ENCODE measurements at places on chromosomes 4 and X.

- no peak for DNase-seq
These were observed 100.4 kb upstream of the PLAC1 start for GRCh38 chrX:134758652-134759051.

DNA sequence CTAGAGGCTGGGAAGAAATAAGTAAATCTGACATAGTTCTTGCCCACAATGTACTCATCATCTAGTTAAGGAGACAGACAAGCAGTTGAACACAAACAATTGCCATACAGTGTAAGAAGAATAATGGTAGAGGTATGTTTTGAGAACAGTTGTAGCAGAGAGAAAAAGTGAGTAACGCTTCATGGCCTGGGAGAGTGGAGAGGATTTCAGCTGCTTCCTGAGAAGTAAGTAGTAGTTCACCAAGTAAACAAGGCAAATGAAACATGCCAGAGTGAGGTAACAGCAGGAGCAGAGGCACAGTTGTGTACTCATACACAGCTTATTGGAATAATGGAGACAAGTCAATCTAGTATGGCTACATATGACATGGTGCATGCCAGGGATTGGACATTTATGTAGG lies 53.6 kb upstream of the RAP2C start:
- no peak for DNase-seq

DNA sequence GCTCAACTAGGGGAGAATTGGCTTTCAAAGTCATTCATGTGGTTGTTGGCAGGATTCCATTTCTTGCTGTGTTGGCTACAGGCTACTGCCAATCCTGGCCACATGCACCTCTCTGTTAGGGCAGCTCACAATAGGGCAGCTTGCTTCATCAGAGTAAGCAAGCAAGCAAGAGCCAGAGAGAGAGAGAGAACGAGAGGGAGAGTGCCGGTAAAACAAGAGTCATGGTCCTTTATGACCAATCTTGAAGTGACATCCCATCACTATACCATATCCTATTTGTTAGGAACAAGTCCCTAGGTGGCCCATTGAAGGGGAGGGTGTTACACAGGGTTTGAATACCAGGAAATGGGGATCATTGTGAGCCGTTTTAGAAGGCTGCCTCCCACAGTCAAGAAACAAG lies 33.0 kb upstream of the TLR2 start:
- no peak for DNase-seq

DNA sequence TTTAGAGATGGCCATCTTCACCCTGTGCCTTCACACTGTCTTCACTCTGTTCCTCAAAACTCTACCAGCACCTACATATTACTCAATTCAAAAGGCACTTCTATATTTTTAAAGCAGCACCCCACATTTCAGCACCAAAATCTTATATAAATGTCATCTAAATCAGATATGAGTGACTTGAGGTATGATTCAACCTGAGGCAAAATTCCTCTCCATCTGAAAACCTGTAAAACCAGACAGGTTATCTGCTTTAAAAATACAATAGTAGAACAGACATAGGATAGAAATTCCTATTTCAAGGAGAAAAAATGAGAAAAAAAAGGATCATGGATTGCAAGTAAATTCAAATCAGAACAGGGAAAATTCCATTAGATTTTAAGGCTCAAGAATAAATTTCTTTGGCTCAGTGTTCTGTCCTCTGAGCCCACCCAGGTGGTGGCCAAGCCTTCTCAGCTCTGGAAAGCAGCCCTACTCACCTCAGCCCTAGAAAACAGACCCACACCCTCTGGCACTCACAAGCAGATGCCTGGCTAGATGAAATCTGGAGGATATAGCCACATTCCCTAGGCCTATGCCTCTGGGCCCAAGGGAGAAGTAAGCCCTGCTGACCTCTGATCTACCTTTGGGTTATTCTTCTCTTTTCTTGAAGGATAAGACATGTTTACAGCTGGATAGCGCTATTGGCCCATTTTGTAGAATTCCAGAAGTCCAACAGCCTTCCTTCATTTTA lies 240.4 kb upstream of the ZCCHC13 start:
- DNase-seq, result no peak

- no peak for DNase-seq
These were observed 172.4 kb upstream of the MXRA5 start for GRCh38 chrX:3518870-3519269.

DNA sequence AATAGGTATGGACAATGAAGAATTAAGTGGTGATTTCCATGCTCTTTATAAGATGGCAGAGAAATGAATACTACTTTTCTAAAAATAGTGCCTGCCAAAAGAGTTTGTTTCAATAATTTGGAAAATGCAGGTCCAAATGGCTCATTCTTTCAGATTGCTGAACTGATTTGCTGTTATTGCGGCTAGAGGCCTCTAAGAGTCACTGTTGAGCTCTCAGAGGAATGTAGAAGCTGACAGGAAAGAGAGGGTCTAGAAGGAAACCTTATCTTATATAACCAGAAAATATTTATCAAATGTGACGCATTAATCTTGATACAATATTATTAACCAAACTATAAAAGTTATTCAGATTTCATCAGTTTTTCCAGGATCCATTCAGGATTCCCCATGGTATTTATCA lies 65.7 kb upstream of the PAGE1 start:
- DNase-seq, result no peak

DNA sequence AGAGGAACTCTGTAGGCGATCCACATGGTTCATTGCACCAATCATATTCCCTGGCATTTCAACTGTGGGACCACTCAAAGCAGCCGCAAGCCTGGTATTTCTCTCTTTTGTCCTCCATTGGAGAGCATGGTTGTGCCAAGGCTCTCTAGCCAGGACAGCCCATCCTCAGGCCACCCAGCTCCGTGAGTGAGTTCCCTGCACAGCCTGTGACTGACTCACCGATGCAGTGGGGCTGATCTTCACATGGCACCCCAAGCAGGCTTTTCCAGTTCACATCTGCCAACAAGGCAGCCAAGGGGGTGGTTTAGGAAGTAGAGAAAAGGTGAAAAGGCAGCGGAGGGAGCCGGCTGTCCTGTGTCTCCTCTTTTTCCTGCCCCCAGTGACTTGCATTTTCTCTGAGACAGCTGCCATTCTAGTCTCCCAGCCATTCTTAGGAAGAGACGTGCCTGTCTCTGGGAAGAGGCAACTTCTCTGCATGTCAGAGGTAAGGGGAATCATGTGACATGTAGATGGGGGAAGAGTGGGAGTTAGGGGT lies 69.2 kb downstream of the MID1IP1 start:
- no peak for DNase-seq

- DNase-seq, result no peak
These were observed 90.3 kb upstream of the MAML3 start for GRCh38 chr4:140244328-140244727.

DNA sequence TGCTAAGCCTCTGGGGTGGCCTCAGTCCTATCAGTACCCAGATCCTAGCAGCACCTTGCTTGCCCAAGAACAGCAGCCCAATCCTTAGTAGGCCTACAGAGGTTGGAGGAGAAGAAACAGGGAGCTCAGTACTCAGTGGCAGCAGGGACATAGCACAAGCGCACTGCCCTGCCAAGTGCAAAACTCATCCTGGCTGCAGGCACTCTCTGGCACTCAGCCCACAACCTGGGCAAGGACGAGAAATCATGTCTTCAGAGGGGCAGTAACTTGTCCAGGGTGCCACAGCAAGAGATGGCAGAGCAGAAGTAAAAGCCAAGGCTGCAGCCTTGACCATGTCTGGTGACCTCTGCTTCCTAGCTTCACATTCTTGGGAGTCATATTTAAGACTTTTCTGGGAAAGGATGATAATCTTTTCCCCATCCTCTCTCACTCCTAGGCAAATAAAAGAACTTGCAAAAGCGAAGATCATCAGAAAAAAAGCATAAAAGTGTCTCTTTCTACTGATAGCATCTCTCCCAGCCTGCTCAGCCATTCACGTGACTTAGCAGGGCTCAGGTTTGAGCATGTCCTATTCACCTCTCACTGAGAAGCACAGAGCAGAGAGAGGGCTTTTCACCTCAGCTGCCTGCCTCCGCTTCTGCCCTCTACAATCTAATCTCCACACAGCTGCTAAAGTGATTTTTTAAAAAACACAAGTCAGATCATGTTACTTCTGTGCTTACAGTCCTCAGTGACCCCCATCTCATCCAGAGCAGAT lies 37.2 kb upstream of the MAGEA4 start:
- no peak for DNase-seq

DNA sequence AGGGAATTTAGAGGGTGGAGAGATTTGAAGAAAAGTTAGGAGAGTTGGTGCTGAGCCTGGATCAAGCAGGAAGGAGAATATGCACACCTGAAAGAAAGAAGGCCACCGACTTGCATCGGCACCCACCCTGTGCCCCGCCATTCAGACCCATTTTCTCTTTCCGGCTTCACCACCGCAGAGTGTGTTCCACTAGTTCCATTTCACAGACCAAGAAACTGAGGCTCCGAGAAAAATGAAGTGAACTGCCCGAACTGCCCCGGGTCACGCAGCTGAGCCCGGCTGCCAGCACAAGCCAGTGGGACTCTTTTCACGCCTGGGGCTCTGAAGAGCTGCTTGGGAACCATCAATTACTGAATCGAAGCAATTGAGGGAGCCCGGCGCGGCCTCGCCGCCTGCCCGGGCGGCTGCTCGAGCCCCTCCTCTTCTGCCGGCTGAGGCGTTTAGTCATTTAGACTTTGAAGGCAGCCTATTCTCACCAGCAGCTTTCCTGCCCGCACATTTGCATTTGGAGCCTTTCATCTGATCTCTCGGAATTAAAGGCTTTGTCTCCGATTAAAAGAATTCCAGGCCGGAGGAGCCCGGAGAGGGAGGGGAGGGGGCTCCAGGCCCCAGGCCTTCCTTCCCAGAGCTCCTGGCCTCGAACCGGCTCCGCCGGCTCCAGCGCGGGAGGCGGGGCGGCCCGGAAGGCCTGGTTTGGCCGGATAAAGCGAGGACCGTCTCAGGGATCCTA lies 140.2 kb upstream of the PJA1 start:
- no peak for DNase-seq

GRCh38 chr4:151930372-151930771 lies 169.6 kb upstream of the GATB start:
- DNase-seq, result no peak

- DNase-seq, result no peak
These were observed 164.1 kb downstream of the DTHD1 start for GRCh38 chr4:36445480-36445879.

- no peak for DNase-seq
These were observed 4.7 kb downstream of the XG start for GRCh38 chrX:2756548-2756947.

DNA sequence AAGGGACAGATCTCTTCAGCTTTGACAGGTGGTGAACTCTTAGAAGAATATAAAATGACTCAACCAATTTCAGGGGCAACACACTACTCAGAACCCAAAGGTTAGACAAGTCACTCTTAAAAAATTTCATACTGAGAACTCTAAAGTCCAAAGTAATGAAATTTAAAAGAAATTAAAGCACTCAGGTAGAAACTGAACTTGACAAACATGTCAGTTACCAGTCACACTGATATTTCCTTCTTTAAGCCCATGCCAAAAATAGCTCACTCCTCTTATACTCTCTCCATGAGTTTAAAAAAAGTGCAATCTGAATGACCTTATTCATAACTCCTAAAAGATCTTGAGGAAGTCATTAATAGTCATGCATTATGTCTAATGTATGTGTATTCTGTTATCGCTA lies 40.3 kb downstream of the AMMECR1 start:
- DNase-seq, result no peak

GRCh38 chr4:181261279-181261678 lies 981.9 kb upstream of the TENM3 start:
- DNase-seq, result no peak

GRCh38 chrX:33333271-33333670 lies 121.9 kb upstream of the DMD start:
- no peak for DNase-seq

DNA sequence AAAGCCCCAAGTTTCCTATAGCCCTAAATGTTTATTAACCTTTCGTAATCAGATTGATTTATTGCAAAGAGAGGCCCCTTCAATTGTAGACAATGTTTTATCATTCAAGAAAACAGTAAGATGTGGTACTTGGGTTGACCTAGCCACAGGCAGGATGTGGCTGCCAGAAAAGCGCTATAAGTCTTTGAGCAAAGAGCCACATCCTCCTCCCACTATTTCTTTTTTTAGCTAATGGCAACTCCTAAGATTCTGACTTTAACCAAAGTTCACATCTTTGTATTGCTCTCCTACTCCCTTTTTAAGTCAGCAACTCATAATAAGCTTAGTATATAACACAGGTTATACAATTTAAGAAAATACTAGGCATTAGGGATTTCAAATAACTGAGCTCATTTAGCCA lies 70.7 kb upstream of the PPP3CA start:
- DNase-seq, result peak; percentile 30

GRCh38 chr4:129899849-129900248 lies 803.9 kb downstream of the C4orf33 start:
- no peak for DNase-seq

DNA sequence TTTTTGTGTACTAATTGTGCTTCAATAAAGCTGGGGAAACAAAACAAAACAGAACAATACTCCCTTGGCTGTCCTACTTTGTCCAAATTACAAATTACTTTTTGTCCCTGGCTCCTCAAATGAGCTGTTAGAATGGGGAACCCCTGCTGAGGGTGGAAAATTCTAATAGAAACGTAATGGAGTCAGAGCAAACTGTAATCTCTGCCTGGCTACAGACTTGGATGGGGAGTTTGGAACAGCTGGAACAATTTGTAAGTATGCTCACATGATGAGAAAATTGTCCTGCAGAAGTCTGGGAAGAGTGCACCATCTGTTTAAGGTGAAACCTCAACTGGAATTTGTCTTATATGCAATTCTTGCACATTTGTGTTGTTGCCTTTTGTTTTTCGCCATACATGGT lies 364.4 kb upstream of the CLNK start:
- no peak for DNase-seq

DNA sequence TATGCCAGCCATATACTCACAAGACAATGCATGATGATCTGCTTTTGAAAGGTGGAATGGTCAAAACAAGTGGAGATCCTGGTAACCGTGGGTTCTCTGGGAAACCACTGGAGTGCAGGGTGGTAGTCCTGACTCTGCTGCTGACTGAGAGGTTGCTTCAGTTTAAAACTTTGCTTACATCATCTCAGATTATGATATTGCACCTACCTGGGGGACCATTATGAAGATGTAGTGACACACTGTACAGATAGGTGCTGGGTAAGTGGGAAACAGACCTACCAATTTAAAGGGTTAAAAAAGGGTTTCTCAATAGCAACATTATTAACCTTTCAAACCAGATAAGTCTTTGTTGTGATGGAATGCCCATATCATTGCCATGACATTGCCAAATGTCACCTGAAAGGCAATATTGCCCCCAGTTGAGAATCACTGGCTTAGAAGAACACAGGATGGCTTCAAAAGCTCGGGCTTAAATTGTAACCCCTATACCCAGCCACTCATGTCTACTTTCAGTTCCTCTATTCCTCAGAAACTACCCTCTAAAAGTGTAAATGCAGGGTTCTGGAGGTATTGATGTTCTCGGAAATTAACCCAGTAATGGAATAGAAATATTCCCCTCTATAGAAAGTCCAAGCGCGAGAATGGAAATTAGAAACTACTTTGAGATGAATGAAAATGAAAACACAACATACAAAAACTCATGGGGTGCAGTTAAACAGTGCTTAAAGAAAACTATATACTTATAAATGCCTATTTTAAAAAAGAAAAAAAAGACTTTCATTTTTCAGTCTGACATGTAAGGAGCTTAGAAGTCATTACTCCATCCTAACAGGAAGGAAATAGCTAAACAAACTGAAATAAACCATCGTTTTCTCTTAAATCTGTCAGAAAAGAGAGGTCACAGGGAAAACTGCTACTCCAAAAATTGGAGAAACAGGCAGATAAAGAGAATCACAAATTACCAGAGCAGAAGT lies 65.8 kb downstream of the ARHGEF6 start:
- no peak for DNase-seq

- DNase-seq, result no peak
These were observed 35.3 kb upstream of the SCRG1 start for GRCh38 chr4:173434231-173434630.

Measured in stimulated activated CD8-positive, alpha-beta memory T cell treated with anti-CD3 and anti-CD28 coated beads, Interleukin-15, amount 100 ng/mL, for 1 hour (primary cell).